Activated naive CD4-positive, alpha-beta T cell (primary cell): ENCODE measurements at places on chromosomes 4 and X.

DNA sequence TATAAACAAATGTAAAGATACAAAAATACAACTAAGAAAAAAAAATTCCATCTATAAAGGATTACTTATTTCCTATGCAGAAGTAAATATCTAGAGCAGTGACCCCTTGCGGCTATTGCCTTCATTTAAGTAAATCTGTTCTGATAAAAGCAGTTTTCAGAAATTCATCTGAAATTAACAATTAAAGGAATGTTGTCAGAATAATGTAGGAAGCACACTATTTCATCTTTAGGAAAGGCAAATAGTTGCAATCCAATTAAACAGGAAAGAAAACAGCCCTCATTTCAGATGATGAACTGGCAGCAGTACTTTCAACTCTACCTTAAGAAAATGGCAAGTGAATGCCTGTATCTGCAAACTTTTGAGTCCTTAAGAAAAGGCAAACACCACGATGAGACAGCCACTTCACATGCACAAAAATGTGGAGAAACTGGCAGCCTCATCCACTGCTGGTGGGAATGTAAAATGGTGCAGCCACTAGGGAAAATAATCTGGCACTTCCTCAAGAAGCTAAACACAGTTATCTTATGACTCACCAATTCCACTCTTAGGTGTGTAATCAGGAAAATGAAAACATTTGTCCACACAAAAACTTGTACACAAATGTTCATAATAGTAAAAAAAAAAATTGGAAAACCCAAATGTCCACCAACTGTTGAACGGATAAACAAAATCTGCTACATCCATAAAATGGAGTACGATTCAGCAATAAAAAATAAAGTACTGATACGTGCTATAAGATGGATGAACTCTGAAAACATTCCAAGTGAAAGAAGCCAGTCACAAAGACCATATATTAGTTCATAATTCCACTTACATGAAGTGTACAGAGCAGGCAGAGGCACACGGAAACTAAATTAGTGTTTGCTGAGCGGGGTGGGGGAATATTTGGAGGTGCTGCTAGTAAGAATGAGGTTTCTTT, 2.0 kb upstream of the THAP9 start:
- no peak for DNase-seq

- no peak for DNase-seq
Observed at GRCh38 chr4:42953321-42953720, 60.8 kb downstream of the GRXCR1 start.

- DNase-seq, result no peak
Observed at GRCh38 chrX:68571610-68572311, 72.9 kb downstream of the YIPF6 start.

DNA sequence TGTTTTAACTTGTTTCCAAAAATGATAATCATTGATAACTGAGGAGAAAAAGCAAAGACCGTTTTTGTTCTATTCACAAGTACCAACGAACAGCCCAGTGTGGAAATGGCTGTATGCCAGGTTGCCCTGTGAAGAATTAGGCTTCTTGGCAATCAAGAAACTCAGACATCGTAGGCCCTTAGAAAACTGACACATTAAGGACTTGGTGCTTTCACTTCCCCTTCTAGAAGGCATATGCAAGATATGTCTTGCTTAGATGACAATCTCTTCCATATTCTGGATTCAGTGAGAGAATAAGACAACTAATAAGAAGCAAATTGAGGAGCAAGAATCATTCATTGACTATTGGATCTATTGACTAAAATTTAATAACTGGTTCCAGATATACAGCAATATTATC, 56.6 kb downstream of the ANAPC10 start:
- no peak for DNase-seq

GRCh38 chr4:2843941-2844584, 419 bp downstream of the ADD1 start:
- DNase-seq, result no peak

GRCh38 chrX:72203421-72203820, 21.9 kb downstream of the PIN4 start:
- no peak for DNase-seq

DNA sequence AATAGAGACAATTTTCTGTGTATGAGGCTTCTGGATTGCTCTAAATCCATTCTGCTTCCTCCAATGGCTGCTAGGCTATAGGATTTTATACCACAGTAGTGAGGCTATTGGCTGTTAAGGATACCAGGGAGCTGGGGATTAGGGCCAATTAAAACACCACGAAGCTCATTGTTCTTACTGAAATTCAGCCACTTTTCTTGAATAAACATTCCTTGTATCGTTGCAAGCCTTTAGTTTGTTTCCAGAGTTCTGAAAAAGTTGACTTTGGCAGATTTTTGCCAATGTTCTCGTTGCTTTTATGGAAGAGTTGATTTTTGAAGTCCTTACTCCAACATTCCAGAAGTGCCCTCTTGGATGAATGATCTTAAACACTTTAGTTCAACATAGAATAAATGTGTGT, 238.4 kb upstream of the TEX13A start:
- no peak for DNase-seq

DNA sequence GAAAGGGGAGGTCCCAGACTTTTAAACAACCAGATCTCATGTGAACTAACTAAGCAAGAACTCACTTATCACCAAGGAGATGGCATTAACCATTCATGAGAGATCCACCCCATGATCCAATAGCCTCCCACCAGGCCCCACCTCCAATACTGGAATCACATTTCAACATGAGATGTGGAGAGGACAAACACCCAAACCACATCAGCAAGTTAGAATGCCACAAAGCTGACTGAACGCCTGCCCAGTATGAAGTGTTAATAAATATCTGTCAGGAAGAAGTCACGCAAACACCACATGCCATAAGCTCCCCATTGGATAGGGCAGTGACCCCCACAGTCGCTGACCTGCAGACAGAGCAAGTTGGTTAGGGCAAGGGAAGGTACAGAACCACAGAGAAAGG, 14.3 kb downstream of the SLC10A6 start:
- DNase-seq, result no peak

GRCh38 chr4:88021824-88022223, 14.4 kb downstream of the PKD2 start:
- DNase-seq, result no peak

DNA sequence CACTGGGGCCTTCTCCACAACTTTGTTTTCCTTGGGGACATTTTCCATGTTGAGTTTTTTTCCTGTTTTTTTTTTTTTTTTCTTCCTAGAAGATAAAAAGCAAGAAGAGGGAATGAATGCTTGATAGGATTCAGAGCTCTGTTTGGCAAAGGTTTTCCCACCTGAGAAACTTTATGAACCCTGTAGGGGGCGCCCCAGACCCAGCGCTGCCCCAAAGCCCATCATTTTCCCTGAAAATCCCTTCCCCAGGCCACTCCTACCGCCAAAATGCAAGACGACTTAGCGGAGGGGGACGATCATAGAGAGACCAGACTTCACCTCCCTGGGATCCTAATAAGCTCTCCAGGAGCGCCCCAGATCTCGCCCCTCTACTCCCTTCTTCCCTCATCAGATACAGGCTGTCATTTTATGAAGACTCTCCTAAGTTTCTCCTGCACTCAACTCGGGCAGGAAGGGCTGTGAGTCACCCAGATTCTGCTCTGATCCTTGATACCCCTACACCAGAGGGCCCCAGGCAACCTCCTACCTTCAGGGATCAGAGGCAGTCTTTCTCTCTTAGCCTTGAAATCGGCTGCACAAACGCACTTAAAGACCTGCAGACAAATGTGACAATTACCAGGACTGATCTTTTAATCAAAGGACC, 1.4 kb downstream of the BEX5 start:
- no peak for DNase-seq

GRCh38 chr4:78137532-78137931, 80.4 kb downstream of the FRAS1 start:
- no peak for DNase-seq

- no peak for DNase-seq
Observed at GRCh38 chr4:132094017-132094416, 1055.1 kb upstream of the PCDH10 start.

- no peak for DNase-seq
Observed at GRCh38 chr4:151987606-151988005, 226.8 kb upstream of the GATB start.

DNA sequence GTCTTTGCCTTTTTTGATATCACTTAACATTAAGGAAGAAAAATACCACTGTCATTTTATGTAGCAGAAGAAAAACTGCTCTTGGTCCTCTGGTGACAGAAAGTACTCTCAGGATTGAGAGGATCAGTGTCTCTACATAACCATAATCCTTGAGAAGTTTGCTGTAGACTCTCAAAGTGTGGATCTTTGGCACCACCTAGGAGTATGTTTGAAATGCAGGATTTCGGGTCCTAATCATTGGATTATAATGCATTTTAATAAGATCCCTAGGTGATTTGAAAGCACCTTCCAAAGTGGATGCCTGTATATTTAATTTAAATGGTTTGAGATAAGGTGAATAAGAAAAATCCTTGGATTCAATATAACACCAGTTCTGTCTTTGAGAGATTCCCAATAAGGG, 23.2 kb downstream of the MOB1B start:
- no peak for DNase-seq

DNA sequence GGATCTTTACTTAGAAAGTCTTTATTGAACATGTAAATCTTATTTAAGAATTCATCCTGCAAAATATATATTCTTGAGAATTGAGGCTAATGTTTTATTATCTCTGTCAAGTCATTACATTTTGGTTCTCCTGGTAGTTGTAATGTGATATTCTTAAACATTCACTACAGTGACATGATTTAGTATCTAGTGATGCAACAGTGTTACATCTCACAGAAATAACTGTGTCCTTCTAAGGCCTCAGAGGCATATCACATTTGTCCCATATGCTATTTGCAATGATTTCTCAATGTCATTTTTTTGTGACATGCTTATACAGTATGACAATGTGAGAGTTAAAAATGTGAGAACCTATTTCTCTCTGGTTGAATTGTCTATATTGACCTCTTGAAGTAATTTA, 34.1 kb downstream of the PRRG1 start:
- DNase-seq, result no peak

DNA sequence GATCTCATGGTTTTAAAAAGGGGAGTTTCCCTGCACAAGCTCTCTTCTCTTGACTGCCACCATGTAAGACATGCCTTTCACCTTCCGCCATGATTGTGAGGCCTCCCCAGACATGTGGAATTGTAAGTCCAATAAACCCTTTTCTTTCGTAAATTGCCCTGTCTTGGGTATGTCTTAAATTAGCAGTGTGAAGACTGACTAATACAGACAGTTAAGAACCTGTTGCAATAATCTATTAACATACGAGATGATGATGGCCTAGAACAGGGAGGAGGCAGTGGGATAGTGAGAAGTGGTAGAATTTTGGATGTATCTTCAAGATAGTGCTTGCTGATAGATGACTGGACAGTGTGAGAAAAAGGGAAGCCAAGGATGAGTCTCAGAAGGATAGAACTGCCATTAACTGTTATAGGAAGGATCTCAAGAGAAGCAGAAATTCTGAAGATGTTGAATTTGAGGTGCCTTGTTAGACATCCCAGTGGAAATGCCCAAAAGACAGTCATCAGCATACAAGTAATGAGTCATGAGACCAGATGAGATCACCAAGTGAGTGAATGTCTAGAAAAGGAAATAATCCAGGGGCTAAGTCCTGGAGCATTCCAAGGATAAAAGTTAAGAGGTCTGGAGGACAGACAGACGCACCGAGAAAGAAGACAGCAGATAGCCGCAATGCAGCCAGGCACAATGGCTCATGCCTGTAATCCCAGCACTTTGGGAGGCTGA, 38.8 kb upstream of the UGDH start:
- no peak for DNase-seq

DNA sequence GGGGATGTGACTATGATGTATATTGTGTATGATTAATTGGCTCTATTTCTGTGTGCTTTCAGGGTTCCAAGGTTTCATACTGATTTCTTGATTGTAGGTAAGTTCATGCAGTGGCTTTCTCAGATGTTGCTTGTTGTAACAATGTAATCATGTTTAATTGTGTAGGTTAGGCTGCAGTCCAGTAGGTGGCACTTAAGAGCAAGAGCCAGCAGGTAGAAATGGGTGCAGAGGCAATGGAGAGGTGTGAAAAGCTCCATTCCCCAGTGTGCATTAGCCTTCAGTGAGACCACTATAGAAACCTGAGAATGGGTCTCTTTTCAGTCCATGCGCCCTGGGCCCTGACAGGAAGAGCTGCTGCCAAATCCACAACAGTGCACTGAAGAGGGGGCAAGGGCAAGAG, 28.2 kb downstream of the DCAF12L2 start:
- DNase-seq, result no peak

GRCh38 chr4:38911257-38911656, 43.7 kb downstream of the FAM114A1 start:
- DNase-seq, result no peak

GRCh38 chr4:141636771-141637460, 533 bp downstream of the IL15 start:
- DNase-seq, result no peak

- no peak for DNase-seq
Observed at GRCh38 chr4:7549866-7550265, 115.1 kb upstream of the PSAPL1 start.

GRCh38 chrX:18654875-18655836, 16.8 kb downstream of the RS1 start:
- no peak for DNase-seq

DNA sequence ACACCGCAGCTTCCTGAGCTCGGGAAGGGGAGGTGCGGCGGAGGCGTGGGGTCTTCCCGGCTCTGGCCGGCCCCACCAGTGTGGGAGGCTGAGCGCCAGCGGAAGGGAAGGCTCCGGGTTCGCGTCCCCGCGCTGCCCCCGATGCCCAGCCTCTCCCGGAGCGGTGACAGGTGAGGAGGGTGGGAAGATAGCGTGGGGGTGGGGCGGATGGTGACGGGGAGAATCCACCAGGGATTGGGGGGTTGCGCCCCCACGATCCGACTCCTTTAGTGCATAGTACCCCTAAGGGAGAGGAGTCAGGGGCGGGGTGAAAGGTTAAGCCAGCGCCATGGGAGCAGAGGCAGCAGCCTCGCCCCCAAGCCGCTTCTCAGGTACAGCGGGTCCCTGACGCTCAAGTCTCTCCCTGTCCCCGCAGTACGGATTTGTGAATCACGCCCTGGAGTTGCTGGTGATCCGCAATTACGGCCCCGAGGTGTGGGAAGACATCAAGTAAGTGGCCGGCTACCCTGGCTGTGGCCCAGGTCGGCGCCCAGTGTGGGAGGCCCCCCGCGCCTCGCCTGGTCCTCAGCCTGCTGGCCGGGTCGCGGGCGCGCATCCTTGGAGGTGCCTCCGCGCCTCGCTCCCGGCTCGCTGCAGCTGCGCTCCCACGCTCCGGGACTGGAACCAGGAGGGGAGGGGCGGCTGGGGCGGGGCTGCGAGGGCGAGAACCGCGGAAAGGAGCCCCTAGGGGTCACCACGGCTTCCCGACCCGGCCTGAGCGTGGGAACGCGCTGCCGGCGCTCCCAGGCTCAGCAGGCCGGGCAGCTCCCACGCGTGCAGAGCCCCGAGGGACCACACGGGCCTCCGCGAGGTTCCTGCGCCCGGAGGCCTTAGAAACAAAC, 791 bp downstream of the GUCY1B1 start:
- no peak for DNase-seq

- DNase-seq, result no peak
Observed at GRCh38 chr4:159308566-159309340, 205.9 kb downstream of the RAPGEF2 start.

GRCh38 chrX:107154787-107155620, 36.4 kb upstream of the RBM41 start:
- no peak for DNase-seq

- no peak for DNase-seq
Observed at GRCh38 chrX:149131774-149132173, 373.3 kb downstream of the IDS start.
